ENCODE measurements at places on chromosomes 1 and 21.

DNA sequence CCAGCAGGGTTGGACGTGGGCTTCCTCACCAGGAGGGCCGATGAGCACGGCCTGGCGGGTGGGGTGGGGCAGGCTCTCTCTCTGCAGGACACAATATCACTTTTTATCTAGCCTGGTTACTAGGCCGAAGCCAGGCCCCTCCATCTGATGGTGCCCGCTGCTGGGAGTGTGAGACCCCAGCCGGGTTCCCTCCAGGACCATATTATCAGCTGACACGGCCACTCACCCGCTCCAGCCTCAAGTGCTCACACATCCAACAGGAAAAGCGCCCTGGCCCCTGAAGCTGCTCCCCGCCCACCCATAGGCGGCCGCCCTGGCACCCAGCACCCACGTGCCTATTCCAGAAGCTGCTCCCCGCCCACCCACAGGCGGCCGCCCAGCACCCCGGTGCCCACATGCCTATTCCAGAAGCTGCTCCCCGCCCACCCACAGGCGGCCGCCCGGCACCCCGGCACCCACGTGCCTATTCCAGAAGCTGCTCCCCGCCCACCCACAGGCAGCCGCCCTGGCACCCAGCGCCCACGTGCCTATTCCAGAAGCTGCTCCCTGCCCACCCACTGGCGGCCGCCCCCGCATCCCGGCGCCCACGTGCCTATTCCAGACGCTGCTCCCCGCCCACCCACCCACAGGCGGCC, 5.0 kb downstream of the SLC19A1 start:
- DNase-seq: no peak

GRCh38 chr21:42424914-42425541, 21.3 kb downstream of the UBASH3A start:
- no peak for DNase-seq

DNA sequence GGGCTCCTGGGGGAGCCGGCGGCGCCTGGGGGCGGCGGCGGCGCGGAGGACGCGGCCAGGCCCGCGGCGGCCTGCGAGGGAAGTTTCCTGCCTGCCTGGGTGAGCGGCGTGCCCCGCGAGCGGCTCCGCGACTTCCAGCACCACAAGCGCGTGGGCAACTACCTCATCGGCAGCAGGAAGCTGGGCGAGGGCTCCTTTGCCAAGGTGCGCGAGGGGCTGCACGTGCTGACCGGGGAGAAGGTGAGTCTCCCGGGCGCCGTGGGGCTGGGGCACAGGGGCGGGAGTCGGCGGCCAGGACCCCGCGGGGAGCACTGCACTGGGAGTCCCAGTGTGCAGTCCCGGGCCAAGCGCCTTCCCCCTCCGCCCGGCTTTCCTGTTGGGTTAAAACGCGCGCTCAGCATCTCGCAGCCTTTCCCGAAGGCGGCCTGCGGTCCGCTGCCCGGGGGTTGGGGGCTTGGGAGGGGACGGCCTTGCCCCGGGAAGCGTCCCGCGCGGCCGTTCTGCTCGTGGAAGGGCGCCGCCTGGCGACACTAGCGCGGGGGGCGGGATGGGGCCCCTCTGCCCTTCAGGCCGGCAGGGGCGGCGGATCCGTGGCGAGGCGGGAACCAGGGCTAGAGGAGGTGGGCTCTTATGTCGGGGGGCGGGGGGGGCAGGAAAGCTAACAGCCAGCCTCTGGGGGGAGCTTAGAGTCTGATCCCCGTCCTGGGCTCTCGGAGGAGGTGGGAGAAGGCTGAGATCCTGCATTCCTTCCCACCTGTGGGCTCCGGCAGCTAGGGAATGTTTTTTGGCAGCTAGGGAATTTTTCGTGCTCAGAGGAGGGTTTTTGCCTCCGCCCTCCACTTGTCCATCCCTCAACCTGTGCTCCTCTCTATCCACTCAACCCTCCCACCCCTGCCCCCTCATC, 1.1 kb downstream of the HUNK start:
- DNase-seq: no peak

- DNase-seq: peak; percentile 97
Observed at GRCh38 chr1:7470904-7471638, 300.0 kb upstream of the VAMP3 start.

GRCh38 chr1:23389837-23390321, 20.2 kb upstream of the ZNF436 start:
- no peak for DNase-seq

GRCh38 chr21:40166291-40166843, 299.1 kb downstream of the PCP4 start:
- DNase-seq: no peak

DNA sequence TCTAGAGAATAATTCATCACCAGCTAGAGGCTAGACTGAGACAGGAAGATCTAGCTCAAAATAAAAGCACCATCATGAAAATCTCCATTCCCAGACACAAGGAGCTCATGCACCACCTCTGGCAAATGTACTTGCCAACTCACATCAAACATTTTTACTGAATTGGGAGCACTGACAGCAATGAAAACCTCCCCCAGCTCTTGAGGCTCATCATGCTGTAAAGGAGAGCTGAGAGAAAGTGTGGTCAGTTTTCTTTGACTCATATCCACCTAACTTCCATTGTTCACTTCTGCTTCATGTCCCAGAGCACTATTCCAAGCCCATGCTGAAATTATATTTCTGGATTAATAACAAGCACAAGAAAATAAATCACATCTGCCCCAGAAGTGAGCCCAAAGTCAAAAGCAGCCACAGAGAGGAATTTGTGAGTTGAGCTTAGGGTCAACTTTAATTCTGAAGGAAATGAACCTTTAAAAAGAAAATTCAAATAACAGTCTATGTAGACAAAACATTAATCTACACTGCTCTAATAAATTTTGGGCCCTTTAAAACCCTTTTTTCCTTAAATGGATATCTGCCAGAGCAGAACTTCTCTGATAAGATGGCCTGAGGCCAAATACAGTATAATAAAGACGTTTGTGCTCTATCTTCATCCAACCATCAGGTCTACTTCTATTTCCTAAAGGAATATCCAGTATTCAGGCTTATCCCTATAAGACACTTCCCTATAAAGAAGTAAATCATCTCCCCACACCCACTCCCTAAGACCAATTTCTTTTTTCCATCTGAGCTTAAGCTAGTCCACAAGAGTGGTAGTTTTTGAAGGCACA, 85.9 kb upstream of the ADAM30 start:
- DNase-seq: peak; percentile 79

DNA sequence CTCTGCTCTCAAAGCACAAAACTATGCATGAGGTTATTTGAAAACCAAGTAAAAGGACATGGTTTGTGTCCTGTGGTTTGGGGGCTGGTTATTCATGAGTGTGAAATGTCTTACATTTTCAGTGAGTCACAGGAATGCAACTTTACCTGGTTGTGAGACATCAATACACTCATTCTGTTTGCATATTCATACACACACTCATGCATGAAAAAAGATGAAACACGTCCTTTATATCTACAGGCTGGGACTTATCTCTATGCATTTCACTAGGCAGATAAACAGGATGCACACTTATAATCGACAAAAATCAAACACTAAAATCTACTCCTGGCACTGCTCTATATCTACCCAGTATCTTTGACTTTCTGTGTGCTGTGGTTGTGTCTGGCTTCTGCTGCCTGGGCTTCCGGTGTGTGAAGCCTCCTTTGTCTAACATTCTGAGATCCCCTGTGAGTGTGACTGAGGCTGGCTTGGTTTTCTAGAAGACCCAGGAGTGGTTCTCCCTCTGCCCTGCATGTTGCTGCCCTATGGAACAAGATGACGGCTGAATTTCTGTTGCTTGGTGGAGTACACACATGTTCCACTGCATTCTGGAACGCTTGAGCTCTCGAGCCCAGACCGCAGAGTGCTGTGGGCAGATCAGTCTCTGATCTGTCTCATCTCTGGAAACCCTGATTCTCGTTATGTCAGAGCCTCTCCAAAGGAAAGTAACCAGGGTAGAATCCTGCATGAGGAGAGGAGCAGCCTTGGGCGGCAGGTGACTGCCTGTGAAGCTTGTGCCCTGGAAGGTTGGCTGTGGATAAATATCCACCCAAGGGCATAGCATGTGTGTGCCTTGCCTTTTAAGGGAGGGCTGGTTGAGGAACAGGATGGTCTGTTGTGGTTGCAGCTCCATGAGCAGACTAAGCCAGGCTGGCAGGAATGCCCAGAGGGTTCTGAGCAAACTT, 19.7 kb upstream of the FASLG start:
- peak; percentile 97 for DNase-seq

GRCh38 chr1:207076181-207076955, 12.3 kb upstream of the C4BPB start:
- DNase-seq: no peak

GRCh38 chr21:9763306-9763705, 758.1 kb upstream of the TPTE start:
- no peak for DNase-seq

DNA sequence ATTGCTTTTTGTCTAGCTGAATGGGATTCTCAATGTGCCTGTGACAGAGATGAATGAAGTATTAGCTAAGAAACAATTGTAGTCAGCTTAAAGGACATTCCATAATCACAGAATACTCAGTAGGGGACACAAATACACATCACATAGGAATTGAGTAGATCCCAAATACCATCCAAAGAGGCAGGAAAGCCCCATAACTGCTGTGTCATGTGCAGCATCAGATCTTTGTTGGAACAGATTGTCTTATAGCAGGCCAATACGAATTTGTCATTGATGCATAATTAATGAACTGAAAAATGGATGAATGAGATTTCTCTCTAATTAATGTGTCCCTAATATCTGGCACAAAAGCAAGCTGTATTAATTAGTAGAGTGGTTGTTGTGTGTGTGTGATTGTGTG, 82.3 kb upstream of the S1PR1 start:
- no peak for DNase-seq

DNA sequence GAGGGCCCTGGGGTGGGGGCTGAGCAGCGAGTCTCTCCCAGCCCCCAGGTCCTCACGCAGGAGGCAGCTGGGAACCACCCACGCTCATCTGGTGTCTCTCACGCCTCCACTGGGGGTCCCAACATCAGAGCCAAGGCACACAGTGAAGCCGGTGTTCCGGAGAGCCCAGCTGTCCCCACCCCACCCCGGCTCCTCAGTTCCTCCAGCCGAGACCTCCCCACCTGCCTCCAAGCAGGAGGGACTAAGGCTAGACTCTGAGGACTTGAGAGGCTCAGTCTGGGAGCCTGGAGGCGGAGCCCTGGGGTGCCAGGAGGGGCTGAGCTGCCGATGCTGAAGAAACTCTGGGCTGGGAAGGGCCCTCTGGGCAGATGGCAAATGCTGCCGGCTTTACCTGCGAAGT, 1.6 kb upstream of the HPCA start:
- no peak for DNase-seq

- no peak for DNase-seq
Observed at GRCh38 chr1:202061055-202061454, 50.7 kb downstream of the ELF3 start.

DNA sequence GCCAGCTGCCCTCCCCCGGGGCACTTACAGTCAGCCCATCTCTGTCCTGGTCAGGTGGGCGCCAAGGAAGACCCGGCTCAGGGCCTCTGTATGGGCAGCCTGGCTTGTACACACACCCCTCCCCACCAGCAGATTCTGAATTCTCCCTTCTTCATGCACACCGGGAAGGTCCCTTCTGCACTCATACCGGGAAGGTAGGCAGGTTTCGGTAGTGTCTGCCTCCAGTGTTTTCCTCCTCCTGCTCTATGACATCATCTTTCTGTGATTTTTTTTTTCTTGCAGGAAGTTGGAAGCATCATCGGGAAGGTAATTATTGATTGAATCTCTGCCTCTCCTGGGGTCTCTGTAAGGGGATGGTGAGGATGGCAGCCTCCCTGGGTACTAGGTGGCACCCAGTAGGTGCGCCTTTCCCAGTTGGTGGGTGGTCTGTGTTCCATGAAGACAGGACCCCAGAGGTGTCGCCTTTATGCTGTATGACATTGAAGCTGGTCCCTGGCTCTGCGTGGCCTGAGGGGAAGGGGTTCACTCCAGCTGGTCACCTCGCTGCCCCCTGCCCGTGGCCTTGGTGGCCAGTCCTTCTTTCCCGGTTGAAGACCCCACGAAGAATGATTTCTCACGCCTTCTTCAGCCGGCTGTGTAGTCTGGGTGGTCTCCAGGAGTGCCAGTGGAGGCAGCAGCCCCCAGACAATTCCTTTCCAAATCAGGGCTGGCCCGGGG, 82.1 kb upstream of the COL6A1 start:
- no peak for DNase-seq

All from LHCN-M2 (cell line).